ENCODE measurements at places on chromosomes 1 and 21.

- DNase-seq: no peak
Observed at GRCh38 chr1:41626146-41626545, 141.7 kb upstream of the EDN2 start.

DNA sequence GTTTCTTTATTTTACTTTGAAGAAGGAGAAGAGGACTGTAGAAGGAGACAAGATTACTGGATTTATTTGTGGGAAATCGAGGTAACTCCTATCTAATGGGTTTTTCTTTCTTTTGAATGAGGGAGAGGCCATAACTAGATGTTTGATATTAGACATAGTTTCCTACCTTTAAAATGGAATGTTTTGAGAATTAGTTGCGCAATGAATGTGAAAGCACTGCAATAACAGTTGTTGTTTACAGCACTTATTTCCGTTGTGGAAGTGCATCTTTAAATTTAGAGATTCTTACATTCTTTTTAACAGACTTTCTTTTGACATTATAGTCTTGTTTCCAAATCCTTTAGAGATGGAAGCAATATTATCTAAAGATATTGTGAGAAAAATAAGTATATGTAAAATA lies 229.0 kb downstream of the SRGAP2C start:
- no peak for DNase-seq

GRCh38 chr1:19045898-19046880 lies 89.7 kb upstream of the IFFO2 start:
- DNase-seq: no peak

DNA sequence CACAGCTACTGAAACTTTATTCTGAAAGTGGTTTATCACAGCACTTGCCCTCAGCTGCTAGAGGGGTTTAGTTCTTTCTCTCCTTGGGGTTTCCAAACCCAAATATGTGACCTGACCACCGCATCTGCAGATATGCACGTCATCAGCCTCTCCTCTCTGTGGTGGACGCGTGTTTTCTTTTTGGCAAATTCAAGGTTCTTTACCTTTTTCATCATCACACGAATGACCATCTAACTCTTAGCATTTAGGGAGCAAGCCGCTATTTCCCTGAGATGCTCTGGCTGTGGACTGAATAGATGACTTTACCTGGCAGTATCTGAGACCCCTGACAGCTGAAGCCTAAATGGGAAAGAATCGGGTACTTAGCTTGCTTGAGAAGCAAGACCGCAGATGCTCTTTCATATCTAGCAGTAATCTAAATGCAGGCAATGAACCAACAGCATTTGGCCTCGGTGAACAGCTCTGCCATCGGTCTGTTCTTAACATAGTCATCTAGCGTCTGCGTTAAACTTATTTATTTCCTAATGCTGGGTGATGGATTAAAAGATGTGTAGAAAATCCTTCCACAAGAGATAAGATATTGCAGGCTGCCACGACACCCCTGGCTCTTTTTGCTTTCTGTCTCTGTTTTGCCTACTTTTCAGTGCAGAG lies 463.4 kb downstream of the CAMTA1 start:
- no peak for DNase-seq

GRCh38 chr1:233718057-233718456 lies 104.2 kb downstream of the KCNK1 start:
- DNase-seq: no peak

DNA sequence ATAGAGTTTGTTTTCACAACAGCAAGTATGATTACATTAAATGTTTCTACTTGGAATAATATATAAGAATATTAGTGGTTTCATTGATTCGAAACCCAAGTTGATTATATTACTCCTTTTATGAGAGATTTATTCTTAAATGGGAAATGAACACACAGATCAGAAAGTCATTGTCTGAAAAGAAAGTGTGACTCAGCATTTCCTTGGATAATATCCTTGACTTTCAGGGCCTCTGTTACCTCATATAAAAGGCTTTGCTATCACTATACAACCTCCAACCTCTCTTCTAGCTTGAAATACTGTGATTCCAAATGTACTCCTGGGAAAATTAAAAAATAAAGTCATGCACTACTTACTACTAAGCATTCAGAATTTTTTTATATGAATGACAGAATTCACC lies 295.3 kb upstream of the LYPLAL1 start:
- peak; percentile 2 for DNase-seq

DNA sequence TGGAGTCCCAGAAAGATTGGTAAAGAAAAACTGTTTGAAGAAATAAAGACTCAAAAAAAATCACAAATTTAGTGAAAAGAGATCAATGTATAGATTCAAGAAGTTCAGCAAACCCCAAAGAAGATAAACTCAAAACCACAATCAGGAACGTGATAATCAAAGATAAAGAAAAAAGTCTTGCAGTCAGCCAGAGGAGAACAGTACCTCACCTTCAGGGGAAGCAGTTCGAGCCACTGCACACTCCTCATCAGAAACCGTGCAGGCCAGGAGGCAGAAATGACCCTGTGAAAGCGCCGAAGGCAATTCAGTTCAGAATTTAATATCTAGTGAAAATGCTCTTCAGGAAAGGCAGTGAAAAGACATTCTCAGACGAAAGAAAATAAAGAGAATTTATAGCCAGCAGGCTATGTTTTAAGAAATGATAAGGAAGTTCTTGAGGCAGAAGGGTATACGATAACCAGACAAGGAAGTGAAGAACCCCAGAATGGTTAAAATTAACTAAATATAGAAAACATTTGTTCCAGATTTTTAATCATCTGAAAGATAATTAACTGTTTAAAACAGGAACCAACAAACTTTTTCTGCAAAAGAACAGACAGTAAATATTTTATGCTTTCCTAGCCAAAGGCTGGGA lies 13.5 kb upstream of the SUMO3 start:
- DNase-seq: peak; percentile 71

- no peak for DNase-seq
Observed at GRCh38 chr1:161824618-161825017, 58.5 kb downstream of the ATF6 start.

- no peak for DNase-seq
Observed at GRCh38 chr1:43270421-43271095, 775 bp downstream of the TMEM125 start.

DNA sequence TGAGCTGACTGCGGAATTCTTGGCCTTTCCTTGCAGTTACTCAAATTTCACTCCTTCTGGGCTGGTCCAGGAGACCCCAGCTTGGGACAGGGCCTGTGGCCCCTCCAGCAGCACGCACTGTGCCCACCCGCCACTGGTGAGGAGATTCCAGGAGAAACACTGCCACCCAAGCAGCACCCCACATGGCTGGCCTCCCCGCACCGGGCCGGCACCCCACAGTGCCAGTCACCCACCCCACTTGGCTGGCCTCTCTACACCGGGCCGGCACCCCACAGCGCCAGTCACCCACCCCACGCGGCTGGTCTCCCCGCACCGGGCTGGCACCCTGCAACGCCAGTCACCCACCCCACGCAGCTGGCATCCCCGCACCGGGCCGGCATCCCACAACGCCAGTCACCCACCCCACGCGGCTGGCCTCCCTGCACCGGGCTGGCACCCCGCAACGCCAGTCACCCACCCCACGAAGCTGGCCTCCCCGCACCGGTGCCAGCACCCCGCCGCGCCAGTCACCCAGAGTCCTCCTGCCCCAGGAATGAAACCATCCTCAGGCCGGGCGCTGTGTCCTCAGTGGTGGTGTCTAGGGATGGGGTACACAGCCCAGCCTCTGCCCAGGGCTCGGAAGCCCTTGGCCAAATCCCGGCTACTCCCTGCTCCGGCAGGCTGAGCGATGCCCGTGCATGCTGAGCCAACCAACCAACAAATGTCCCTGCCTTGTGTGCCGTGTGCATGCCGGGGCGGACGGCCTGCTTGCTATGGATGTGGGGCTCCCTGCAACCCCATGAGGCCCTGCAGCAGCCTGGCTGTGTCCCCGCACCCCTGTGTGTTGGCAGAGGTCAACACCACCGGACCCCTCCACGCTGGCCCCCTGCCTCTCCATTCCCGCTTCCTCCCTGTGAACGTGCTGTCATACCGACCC lies 38.6 kb upstream of the TSPEAR start:
- DNase-seq: no peak

DNA sequence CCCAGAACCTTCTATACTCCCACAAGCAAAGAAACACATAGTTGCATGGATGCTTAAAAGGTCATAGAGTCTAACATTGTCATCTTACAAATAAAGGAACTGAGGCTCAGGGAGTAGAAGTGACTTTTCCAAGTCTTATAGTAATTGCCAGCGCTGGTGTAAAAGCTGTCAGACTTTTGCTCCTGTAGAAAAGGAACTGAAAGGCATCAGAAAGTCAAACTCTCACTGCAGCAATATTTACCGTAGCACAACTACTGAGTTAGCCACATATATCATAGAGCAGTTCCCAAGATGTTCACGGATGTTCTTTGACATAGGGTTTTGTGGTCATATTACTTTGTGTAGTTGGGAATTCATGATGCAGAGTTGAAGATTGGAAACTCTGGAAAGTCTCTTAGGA lies 16.6 kb upstream of the USP24 start:
- DNase-seq: no peak

GRCh38 chr21:16532840-16533239 lies 803.1 kb downstream of the USP25 start:
- DNase-seq: peak; percentile 4

- DNase-seq: no peak
Observed at GRCh38 chr1:204659056-204659455, 26.5 kb downstream of the LRRN2 start.

DNA sequence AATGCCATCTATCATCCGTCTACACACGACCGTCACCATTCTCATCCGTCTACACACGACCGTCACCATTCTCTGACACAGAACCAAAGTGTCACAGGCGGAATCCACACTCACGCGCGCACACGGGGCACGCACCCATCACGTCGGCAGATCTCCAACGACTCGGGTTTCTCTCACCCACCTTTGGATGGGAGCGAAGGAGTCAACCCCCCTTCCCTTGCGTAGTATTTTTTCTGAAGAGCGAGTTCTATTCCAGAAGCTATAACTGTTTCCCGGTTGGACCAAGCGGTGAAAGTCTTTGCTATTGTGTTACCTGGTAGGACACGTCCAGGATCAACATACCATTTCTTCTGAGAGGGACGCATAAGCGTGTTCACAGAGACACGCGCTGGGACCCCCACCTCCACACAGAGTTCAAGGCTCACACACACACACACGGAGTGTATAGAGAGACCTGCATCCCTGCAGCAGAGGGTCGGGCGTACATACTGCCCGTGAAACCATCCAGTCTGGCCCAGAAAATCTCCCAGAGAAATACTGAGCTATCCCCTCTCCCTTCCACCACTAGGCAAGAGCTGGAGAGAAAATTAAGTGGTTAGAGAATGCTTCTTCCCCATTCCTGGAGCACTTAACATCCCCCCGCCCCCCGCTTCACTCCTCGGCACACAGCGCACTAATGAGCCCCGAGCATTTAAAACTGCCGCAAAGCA lies 741 bp downstream of the DUSP10 start:
- DNase-seq: peak; percentile 72

- DNase-seq: no peak
Observed at GRCh38 chr1:87600854-87601253, 272.2 kb downstream of the LMO4 start.

DNA sequence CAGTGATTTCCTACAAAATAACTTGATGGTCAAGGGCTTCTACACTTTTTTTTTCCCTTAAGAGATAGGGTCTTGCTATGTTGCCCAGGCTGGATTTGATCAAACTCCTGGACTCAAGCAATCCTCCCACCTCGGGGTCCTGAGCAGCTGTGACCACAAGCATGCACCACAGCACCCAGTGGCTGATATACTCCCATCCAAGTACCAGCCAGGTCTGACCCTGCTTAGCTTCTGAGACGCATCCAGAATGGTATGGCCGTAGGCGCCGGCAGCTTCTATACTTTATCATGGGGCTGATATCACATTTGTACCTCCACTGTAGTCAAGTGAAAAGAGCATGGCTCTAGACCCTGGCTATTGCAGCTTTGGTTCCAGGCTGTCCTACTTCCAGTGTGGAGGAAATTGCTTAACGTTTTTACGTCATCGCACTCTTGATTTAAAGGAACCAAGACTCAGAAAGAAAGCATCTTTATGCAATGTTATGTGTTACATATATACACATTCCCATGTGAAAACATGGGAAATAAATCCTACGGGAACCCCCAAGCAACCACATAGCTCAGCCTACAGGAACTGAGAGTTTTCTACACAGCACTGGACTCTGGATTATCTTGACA lies 39.5 kb downstream of the PDPN start:
- peak; percentile 12 for DNase-seq

- DNase-seq: peak; percentile 81
Observed at GRCh38 chr1:197526736-197527371, 248.4 kb downstream of the DENND1B start.

DNA sequence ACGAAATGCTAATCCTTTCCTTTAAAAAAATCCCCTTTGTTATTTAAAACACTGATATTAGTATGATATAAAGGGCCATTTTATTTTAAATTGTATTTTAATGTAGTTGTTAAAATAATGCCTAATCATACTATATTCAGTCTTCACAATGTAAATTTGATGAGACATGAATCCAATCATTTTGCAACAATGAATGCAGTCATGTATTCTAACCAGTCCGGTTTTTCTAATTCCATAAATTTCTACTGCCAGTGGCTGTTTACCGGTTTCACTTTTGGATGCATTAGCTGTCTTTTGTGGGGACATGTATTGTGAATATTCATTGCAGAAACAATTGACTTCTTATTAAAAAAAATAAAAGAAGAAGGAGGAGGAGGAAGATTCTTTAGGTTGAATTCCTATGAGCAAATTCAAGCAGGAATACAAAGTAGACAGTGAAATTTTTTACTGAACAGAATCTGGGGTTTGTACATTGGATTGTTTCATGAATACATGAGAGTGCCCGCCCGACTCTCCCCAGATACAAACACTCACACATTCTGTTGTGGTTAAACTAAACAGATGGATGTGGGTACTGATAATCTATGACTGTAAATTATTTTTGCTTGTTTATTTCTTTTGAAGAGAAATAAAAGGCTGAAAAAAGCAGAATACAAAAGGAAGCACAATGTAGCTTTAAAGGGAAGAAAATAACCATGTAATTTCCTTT lies 624.8 kb upstream of the PTBP2 start:
- no peak for DNase-seq

DNA sequence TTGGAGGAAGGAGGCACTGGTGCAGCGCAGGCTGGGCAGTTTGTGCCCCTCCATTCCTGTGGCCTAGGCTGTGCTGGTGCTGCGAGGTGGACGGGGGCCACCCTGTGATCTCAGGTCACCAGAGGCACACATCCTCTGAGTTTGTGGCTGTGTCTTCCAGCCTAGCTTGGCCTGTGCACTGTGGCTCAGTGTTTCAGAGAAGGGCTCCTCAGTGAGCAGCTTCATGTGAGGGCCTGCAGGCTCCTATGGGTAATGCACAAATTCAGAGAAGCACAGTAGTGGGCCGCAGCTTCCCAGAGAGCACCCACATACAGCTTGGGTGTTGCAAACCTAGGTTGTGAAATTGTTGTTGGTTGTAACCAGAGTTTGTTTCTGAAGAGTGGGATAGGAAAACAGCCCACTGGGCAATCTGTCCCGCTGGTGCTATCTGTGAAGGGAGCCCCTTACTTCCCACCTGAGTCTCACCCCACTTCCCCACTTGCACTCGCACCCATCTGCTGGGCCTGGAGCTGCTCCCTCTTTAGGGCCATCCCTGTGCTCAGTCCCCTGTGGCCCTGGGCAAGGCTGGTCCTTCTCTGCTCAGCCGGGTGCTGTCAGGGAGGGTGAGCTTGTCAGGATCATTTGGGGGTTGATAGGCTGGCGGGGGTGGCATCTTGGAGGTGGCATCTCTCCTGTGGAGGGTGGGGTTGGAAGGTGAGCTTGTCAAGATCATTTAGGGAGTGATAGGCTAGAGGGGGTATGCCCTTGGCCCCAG lies 30.2 kb downstream of the SNAP47 start:
- peak; percentile 14 for DNase-seq

GRCh38 chr1:205521686-205522085 lies 17.2 kb downstream of the CDK18 start:
- no peak for DNase-seq

GRCh38 chr1:58143972-58144697 lies 402.4 kb downstream of the OMA1 start:
- no peak for DNase-seq
